Left lobe of liver (tissue), 2 donors: ENCODE measurements at places on chromosomes 3 and 15. TPM values are rescaled to one million over a fixed set of nuclear protein-coding genes. Genes with fewer than 3 reads are reported as not detected.

The CLDN18 gene
- 0.23 TPM for total RNA-seq

The SLC28A1 gene
- total RNA-seq: 64.6 TPM

The CDHR4 gene
- total RNA-seq: not detected

The ACKR2 gene
- total RNA-seq: 17.6 TPM

The ACKR4 gene
- not detected for total RNA-seq

The PRR20G gene
- not detected for total RNA-seq

The ROPN1 gene
- not detected for total RNA-seq
